ENCODE measurements at places on chromosomes 4 and X.
A peak's percentile ranks its signal among the peaks of the same experiment; 100 is the strongest.

DNA sequence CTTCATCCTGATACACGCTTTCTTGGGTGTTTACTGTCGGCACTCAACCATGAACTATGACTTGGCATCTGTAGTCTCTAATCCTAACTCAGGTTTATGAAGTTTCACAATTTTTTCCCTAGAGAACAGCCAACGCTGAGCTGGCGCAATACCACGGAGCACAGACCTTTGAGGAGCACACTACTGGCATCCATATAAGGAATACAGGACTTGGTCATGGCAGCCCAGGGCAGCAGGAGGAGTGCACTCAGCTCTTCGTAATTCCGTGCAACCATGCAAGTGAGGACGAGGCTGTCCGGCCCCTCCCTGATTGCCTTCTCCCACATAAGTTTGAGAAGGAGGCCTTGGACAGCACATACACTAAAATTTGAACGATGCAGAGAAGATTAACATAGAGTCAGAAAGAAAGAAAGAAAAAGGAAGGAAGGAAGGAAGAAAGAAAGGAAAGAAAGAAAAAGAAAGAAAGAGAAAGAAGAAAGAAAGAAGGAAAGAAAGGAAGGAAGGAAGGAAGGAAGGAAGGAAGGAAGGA is 41.0 kb upstream of the PDLIM5 start:
- peak; percentile 76 for DNase-seq

GRCh38 chr4:68076194-68076593 is 53.5 kb downstream of the TMPRSS11F start:
- DNase-seq = no peak

- DNase-seq = no peak
These were observed 1161.3 kb downstream of the C4orf33 start for GRCh38 chr4:130257271-130257670.

DNA sequence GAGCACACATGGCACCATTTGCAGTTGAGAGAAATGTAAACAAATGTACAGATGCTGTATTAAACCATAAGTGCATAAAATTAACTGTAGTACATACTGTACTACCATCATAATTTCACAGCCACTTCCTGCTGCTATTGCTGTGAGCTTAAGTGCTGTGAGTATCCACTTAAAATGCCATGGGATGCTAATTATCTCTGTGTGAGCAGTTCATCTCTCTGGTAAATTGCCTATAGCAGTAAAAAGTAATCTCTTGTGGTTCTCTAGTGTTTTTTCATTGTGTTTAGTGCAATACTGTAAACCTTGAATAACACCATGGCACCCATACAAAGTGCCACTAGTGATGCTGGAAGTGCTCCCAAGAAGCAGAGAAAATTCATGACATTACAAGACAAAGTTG is 9.9 kb upstream of the SCOC start:
- no peak for DNase-seq

- no peak for DNase-seq
These were observed 151.3 kb upstream of the KCNIP4 start for GRCh38 chr4:22099896-22100295.

DNA sequence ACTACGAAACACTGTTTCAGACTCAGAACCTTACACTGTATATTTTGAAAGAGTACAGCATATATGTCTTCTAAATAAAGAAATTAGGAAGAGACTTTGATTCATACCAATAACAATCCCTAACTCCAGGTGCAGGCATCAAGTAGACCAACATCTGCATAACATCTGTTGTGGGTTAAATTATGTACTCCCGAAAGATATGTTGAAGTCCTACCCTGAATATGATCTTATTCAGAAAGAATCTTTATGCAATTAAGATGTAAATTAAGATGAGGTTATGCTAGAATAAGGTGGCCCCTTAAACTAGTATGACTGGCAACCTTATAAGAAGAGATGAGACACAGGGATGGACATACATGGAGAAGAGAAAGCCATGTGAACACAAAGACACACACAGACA is 117.9 kb downstream of the INPP4B start:
- DNase-seq = no peak

DNA sequence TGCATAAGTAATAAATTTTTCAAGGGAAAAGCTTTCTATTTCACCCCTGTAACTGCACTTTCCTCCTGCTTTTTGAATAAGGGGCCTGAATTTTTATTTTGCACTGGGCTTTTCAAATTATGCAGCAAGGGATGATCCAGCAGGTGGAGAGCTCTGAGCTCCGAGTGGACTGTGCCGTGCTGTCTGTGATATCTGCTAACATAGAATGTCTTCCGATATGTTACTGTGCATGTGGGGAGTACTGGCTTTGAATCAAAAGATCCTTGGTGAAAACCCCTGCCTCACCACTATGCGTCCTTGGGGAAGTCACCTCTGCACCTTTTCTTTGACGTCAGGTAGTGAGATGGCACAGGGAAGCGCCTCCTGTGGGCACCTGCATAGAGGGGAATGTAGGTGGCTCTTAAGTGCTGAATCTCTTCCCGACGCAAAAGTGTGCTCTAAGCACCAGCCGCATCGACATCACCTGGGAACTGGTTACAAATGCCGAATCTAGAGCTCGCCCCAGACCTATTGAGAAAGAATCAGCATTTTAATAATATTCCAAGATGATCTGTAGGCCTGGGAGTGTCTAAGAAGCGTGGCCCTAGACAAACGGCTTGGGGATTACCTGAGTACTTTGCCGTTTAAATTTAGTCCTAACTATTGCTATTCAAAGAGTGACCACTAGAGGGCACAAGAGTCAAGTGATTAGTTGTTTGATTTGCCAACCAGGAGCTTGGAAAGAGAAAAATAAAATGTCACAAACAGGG is 19.2 kb upstream of the WFS1 start:
- DNase-seq = no peak

DNA sequence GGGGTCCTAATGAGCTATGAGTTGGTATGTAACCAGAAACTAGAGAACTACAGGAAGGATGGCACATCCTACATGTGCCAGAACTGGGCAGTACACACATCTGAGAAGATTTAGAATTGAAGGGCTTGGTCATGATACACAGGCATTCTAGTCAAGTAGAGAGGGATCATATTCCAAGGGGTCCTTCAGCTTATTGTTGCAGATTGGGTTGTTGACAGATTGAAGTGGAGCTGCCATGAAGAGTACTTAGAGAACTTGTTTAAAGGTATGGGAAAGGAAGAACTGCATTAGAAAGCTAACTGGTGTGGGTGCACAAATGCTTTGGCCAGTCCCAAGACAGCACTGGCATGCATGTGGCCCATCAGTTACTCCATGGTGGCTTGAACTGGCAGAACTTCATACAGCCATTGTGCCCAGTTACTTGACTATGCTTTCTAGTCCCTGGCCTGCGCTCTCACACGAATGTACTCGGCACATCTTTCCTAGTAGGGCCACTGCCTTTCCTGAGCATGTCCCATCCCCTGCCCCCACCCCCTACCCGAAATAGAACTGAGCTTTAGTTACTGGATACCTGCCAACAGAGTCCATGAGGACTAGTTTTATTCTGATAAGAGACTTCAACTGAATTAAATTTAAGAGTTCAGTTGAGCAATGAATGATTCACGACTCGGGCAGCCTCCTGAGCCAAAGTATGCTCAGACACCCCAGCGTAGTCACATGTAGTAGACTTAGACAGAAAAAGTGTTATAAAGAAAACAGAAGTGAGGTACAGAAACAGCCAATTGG is 64.0 kb downstream of the CCNG2 start:
- no peak for DNase-seq

DNA sequence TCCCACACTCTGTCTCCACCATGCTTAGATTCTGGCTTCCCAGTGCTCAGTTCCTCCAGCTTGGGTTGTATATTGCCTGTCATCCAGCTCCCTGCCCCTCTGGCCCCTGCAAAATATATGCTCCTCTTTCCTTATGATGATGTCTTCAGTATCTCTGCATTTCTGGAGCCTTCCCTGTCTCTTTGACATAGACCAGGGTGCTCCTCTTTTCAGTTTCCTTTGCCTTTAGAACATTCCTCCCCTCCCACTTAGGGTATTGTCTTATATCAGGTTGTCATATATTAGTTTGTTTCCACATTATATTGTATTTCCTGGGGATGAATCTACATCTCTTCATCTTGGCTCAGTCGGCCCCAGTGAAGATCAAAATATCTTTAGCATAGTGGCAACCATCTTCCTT is 526.4 kb downstream of the MID1IP1 start:
- DNase-seq = no peak

GRCh38 chr4:120922381-120923206 is at the start of gene PRDM5:
Gene PRDM5, minus strand, starts transcription at chr4:120922726. Its CDS starts 118 bp downstream, at chr4:120922608.
- DNase-seq = peak; percentile 13

DNA sequence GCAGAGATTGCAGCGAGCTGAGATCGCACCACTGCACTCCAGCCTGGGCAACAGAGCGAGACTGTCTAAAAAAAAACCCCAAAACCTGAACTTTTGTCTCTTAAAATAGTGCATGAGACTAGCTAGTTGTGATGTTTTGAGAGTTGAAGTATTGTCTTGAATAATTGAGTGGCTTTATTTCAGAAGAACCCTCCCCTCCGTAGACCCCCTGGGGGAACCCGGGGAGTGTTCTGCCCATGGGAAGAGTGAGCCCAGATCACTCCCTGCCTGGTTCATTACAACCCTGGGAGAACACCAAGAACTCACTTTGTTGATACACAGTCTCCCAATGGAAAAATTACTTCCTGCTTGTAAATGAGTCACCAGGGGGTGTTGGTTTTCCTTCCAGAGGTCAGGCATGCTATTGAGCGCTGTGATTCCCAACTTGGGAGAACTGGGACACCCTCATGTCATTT is 65.3 kb upstream of the SHISA3 start:
- DNase-seq = no peak

- DNase-seq = no peak
These were observed 964 bp downstream of the VEGFC start for GRCh38 chr4:176791591-176792325.
